ENCODE measurements at places on chromosomes 12 and 14.
A peak's percentile ranks its signal among the peaks of the same experiment; 100 is the strongest.

- DNase-seq = no peak
- no peak overlapping the region for H3K4me3 ChIP-seq
- H3K27me3 ChIP-seq = no peaks in the 10 kb centered on the region
These were observed 24.0 kb downstream of the KITLG start for GRCh38 chr12:88556213-88556774.

DNA sequence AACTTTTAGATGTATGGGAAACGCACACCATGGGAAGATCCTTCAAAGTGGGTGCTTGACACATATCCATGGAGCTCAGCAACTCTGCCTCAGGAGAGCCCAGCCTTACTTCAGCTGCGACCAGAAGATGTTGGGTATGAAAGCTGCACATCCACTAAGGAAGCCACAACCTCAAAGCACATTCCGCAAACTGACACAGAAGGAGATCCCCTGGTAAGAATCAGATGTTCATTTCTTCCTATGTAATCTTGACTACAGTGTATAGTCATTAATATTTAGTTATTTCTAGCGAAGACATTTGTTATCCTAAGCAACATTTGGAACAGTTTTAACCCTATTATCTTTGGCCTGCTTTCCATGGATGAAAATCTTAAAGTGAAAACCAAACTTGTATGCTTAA lies 374.2 kb downstream of the NAV3 start:
- H3K36me3 ChIP-seq = no peaks in the 10 kb centered on the region
- no peak overlapping the region for H3K4me3 ChIP-seq
- H3K27ac ChIP-seq = no peak overlapping the region
- H3K4me1 ChIP-seq = no peaks in the 10 kb centered on the region

GRCh38 chr14:105192866-105193731 lies 12.0 kb upstream of the NUDT14 start:
- no peak overlapping the region for H3K27ac ChIP-seq
- H3K4me3 ChIP-seq = no peak overlapping the region
- no peak for DNase-seq

DNA sequence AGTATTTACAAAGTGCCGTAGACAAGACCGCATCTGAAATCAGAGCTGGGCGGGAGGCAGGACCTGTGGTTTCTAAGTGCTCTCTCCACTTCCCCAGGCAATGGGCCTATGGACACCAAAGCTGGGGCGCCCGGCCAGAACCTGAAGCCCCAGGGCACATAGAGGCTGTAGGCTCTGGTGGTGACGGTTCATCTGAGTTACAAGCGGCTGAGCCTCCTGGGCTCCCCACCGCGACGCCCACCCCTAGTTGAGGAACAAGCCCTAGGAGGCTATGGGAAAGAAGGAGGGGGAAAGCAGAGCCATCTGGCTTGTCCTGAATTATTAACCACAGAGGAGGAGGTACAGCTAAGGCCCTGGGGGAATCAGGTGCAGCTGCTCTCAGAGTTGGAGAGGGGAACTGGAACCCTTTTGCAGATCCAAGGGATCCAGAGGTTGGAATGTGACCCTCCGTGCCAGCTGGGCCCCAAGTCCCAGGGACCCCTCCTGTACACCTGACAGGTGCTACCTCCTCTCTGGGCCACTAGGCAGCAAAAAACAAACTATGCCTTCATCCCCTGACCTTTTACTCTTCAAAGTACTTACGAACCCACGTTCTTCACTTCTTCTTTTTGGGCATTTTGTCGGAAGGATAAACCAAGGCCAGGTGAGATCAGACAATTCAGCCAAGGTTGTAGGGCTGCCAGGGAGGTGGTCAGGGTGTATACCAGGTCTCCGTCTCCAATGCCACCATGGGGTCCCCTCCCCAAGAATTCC lies 77.2 kb downstream of the ARL6IP4 start:
- no peak for DNase-seq
- H3K4me3 ChIP-seq = no peak overlapping the region
- no peaks in the 10 kb centered on the region for H3K27me3 ChIP-seq
- H3K27ac ChIP-seq = no peak overlapping the region
- no peaks in the 10 kb centered on the region for H3K36me3 ChIP-seq
- peaks cover 8% of the 10 kb centered on the region for H3K4me1 ChIP-seq

DNA sequence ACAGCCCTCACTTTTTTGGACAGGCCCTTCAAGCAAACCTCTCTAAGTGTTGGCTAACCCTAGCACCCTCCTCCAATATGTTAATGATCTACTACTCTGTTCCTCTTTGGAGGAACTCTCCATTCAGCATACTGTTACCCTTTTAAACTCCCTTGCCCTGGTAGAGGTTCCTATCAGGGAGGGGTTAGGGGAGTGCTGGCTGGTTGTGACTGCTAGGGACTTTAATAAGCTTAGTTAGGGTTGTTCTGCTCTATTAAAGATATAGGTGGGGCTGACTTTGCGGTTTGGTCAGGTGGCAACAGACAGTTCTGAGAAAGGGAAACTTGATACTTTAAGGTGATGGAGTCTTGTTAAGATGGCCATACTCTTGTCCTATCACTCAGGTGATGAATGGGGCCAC lies 301.5 kb upstream of the FBXO33 start:
- no peak overlapping the region for H3K4me3 ChIP-seq
- no peaks in the 10 kb centered on the region for H3K4me1 ChIP-seq
- H3K27ac ChIP-seq = no peak overlapping the region

- H3K4me3 ChIP-seq = no peak overlapping the region
- peak overlapping the region; percentile 6 for H3K27ac ChIP-seq
- no peak for DNase-seq
- H3K36me3 ChIP-seq = no peaks in the 10 kb centered on the region
These were observed 329.0 kb downstream of the ZFP36L1 start for GRCh38 chr14:68463705-68464374.

DNA sequence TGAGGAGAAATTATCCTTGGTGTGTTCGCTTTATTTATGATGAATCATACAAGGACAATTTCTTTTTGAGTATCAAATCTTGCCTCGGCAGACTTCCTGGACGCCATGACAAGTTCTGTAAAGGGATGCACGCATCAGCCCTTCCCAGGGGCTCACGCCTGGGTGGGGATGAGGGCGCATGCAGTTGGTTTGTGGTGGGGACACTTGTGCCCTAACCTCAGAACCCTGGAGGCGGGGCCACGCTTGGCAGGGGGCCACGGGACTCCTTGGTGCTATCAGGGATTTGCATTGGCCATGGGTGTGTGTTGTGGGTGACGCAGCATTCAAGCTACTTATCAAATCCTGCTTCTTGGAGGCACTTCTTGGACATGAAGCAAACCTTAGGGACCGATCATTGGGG lies 143.8 kb upstream of the RTL1 start:
- no peak for DNase-seq
- H3K4me1 ChIP-seq = no peaks in the 10 kb centered on the region
- H3K27ac ChIP-seq = no peak overlapping the region
- no peak overlapping the region for H3K4me3 ChIP-seq

GRCh38 chr14:76352639-76353281 lies 23.2 kb upstream of the ESRRB start:
- H3K27ac ChIP-seq = no peak overlapping the region
- H3K4me1 ChIP-seq = no peaks in the 10 kb centered on the region
- H3K27me3 ChIP-seq = peaks cover 74% of the 10 kb centered on the region
- H3K36me3 ChIP-seq = peaks cover 2% of the 10 kb centered on the region
- peak; percentile 35 for DNase-seq

DNA sequence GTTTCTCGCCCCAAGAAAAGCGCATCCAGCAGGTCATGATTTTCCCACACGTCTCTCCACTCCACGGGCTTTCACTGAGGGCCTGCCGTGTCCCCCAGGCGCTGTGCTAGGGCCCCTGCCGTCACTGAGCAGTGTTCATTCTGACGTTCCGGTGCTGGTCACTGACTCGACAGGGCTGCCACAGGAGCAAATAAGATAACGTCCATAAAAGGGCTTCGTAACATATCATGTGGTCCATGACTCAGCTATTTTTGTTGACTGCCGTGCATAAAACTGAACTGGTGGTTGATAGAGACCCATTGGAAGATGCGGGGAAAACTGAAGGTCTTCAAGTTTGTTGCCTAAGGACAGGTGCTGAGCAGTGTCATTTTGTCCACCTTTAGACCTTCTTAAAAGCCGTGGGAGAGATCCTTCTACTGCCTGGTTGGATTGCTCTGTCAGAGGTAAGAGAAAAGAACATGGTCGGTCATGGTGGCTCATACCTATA lies 46.3 kb downstream of the ADGRD1 start:
- no peaks in the 10 kb centered on the region for H3K27me3 ChIP-seq
- no peaks in the 10 kb centered on the region for H3K36me3 ChIP-seq
- no peak overlapping the region for H3K4me3 ChIP-seq
- no peaks in the 10 kb centered on the region for H3K4me1 ChIP-seq

- H3K4me1 ChIP-seq = peaks cover 15% of the 10 kb centered on the region
- peaks cover 68% of the 10 kb centered on the region for H3K27me3 ChIP-seq
- no peak for DNase-seq
- H3K27ac ChIP-seq = no peak overlapping the region
- H3K4me3 ChIP-seq = peak overlapping the region; percentile 38
- no peaks in the 10 kb centered on the region for H3K36me3 ChIP-seq
These were observed 11.4 kb upstream of the CALCOCO1 start for GRCh38 chr12:53738406-53739213.

DNA sequence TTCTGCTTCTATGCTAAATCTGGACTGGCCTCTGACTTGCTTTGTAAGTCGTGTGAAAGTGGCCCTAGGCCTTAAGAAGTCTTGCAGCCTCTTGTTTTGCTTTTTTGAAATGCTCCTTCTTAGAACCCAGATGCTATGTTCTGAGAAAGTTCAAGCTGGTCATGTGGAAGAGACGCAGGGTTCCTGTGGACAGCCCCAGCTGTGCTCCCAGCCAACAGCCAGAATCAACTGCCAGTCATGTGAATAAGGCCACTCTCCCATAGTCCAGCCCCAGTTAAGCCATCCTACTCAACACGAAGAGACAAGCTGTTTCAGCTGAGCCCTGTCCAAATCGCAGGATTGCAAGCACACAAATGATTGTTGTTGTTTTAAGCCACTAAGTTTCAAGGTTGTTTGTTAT lies 37.3 kb upstream of the TBPL2 start:
- no peaks in the 10 kb centered on the region for H3K36me3 ChIP-seq
- H3K4me1 ChIP-seq = no peaks in the 10 kb centered on the region
- H3K27ac ChIP-seq = no peak overlapping the region
- no peak overlapping the region for H3K4me3 ChIP-seq
- DNase-seq = no peak

DNA sequence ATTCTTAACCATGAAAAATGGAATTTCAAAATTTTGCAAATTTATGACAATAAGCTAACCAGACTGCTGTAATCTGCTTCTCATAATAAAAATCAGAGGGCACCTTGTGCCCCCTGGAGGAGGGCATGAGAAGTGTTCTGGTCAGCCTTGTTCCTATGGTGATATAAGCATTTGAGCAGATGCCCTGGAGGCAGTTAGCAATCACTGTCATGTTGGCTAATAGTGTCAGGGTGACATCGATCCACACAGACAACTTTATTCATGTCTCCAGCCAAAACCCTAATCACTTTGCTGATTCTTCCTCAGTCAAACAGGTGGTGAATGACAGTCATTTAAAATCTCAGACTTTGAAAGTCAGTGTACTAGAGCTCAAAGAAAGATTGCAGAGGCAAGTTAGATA lies 943.0 kb downstream of the GALC start:
- H3K36me3 ChIP-seq = peaks cover 1% of the 10 kb centered on the region
- H3K27ac ChIP-seq = no peak overlapping the region
- DNase-seq = no peak
- H3K4me3 ChIP-seq = no peak overlapping the region

GRCh38 chr14:76810953-76811400 lies 1.7 kb downstream of the ANGEL1 start:
- no peaks in the 10 kb centered on the region for H3K27me3 ChIP-seq
- peaks cover 39% of the 10 kb centered on the region for H3K4me1 ChIP-seq
- H3K4me3 ChIP-seq = peak overlapping the region; percentile 92
- no peak for DNase-seq

DNA sequence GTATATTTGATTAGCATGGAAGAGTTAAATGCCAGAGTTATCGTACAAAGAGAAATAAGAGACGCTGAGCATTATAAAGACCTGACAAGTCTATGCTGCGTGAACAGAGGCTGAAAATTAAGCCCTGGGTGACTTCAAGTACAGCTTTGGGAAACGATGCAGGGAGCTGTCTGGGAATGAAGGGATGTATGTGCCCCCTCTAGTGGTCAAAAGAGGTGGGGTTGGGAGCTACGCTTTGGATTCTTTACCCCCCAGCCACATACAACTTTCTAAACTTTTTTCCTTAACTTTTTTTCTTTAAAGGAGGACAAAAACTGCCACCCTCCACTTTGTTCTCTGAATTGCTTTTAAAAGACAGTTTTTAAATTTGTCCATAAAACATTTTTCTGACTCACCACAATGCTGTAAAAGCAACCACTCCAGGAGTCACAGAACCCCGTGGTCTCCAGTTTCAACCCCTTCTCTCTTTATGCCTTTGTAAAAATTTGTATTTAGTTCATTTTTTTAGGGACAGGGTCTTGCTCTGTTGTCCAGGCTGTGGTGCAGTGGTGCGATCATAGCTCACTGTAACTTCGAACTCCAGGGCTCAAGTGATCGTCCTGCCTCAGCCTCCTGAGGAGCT lies 59.4 kb downstream of the ZNF664 start:
- no peaks in the 10 kb centered on the region for H3K36me3 ChIP-seq
- peaks cover 10% of the 10 kb centered on the region for H3K27me3 ChIP-seq
- H3K4me3 ChIP-seq = no peak overlapping the region
- no peaks in the 10 kb centered on the region for H3K4me1 ChIP-seq

DNA sequence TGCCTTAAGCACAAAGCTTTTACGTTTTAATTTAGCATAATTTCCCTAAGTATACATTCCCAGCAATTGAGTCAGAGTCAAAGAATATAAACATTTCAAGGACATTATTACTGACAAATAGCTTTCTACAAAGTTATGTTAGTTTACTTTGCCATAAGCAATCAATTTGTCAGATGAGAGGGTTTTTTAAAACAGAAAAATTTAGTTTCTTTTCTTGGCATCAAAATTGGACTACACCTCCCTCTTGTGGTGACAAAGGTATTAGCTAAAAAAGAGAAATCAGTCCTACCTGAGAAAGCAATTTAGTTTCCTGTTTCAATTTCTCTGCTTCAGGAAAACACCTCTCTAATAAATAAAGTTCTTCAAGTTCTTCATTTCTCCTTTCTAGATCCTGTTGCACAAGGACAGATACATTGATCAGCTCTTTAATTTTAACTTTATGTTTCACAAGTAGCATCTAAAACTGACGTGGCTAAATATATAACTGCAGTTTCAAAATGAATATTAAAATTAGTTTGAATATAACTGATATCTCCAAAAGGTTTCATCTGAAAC lies 39.9 kb downstream of the DNAI7 start:
- H3K4me1 ChIP-seq = no peaks in the 10 kb centered on the region
- peak overlapping the region; percentile 46 for H3K27ac ChIP-seq
- no peaks in the 10 kb centered on the region for H3K36me3 ChIP-seq
- H3K27me3 ChIP-seq = no peaks in the 10 kb centered on the region

DNA sequence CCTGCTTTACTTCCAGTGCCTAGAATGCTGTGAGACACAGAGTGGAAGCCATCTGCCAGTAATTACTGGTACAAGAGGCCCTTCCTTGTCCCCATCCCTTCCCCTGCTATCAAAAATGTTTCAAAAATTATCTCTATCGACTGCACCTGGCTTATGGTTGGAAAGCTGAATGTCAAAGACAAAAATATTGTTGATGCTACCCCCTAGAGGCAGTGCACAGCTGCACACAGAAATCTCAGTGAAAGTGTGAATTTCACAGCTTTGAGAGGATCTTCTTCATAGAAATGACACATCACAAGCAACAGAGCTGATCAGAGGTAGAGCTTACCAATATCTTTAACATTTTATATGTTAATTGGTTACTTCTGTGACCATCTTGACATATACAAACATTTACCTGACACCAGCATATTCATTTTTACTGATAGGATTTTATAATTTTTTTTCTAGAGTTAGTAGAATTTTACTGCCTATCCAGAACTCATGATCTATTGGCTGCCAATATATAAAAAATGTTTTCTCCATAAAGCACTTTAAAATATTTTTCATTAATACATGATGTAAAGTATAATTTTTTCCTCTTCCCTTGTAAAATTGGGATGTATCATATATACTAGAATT lies 138.0 kb downstream of the AACS start:
- no peak for DNase-seq
- H3K27ac ChIP-seq = no peak overlapping the region
- peaks cover 75% of the 10 kb centered on the region for H3K27me3 ChIP-seq
- no peaks in the 10 kb centered on the region for H3K4me1 ChIP-seq
- no peak overlapping the region for H3K4me3 ChIP-seq

All from central memory CD8-positive, alpha-beta T cell (primary cell).